ENCODE measurements at places on chromosomes 6 and 20.
A peak's percentile ranks its signal among the peaks of the same experiment; 100 is the strongest.

DNA sequence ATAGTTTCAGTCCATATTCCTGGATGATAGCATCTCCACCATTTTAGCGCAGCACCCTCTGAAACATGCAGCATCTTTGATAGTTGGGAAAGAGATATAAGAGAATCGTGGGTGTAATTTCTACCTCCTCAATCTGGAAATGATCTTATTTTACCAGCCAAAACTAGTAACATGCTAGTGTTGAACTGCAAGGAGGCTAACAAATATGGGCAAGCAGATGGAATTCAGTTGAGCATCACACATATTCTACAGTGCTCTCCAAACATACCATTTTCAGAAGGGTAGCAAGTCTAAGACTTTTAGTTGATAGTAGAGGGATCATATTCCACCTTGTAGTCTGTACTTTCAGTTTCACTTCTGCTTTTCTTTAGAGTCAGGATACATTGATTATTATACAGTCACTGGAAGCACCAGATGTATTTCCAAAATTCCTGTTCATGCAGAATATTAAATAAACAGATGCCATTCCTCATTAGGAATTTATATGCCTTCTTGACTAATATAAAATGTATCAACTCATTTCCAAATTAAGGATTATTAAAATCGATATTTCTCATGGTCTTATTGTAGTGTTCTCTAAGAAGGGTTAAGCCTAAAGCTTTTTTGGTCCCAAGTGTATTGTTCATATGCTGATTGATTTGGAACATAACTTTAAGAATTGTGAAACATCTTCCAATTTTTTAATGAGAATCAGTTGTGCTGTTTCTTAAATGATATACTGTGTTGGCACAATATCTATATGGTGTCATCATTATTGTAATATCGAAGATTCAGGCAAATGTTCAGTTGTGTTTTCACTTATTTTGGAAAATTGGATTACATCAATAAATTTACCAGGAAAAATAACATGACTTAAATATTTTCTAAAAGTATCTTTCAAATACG is 362.0 kb downstream of the CENPW start:
- H3K4me1 ChIP-seq, result no peaks in the 10 kb centered on the region
- no peak for DNase-seq
- H3K27me3 ChIP-seq, result no peaks in the 10 kb centered on the region
- no peak overlapping the region for H3K4me3 ChIP-seq

- peak overlapping the region; percentile 76 for H3K4me3 ChIP-seq
- H3K4me1 ChIP-seq, result no peaks in the 10 kb centered on the region
- no peak for DNase-seq
- H3K27ac ChIP-seq, result peak overlapping the region; percentile 90
- H3K27me3 ChIP-seq, result no peaks in the 10 kb centered on the region
Observed at GRCh38 chr6:89146718-89147700, 1.2 kb downstream of the PM20D2 start.

- no peak overlapping the region for H3K4me3 ChIP-seq
- no peaks in the 10 kb centered on the region for H3K4me1 ChIP-seq
- DNase-seq, result no peak
- no peaks in the 10 kb centered on the region for H3K27me3 ChIP-seq
Observed at GRCh38 chr6:157120534-157121232, 202.6 kb downstream of the TMEM242 start.

- no peaks in the 10 kb centered on the region for H3K27me3 ChIP-seq
- no peak overlapping the region for H3K4me3 ChIP-seq
- H3K36me3 ChIP-seq, result no peaks in the 10 kb centered on the region
- H3K4me1 ChIP-seq, result peaks cover 10% of the 10 kb centered on the region
- no peak overlapping the region for H3K27ac ChIP-seq
Observed at GRCh38 chr20:54340667-54341081, 132.8 kb downstream of the PFDN4 start.

GRCh38 chr20:62715201-62715600 is 6.6 kb downstream of the NTSR1 start:
- H3K27ac ChIP-seq, result peak overlapping the region; percentile 55
- H3K4me3 ChIP-seq, result no peak overlapping the region
- H3K4me1 ChIP-seq, result no peaks in the 10 kb centered on the region
- peaks cover 30% of the 10 kb centered on the region for H3K27me3 ChIP-seq
- no peaks in the 10 kb centered on the region for H3K36me3 ChIP-seq

DNA sequence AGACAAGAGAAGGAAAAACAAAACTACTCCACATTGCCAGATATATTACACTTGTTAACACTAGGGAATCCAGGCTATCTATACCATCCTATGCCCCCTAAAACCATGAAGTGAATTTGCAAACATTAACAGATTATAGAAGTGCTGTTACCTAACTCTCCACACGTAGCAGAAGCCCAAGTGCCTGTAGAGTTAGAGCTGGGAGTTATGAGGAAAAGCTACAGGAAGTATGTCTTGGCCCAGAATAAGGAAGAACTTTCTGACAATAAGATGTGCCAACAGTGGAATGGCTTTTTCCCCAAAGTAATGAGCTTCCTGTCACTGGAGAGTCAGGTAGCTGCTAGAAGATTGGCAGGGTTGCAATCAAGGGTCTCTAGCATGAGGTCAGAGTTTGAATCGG is 32.5 kb downstream of the ADGRG6 start:
- H3K27me3 ChIP-seq, result no peaks in the 10 kb centered on the region
- H3K36me3 ChIP-seq, result no peaks in the 10 kb centered on the region
- H3K4me3 ChIP-seq, result no peak overlapping the region
- DNase-seq, result no peak
- no peak overlapping the region for H3K27ac ChIP-seq
- H3K4me1 ChIP-seq, result no peaks in the 10 kb centered on the region

GRCh38 chr20:38730167-38730988 is 6.1 kb downstream of the SLC32A1 start:
- peak overlapping the region; percentile 32 for H3K4me3 ChIP-seq
- H3K27ac ChIP-seq, result no peak overlapping the region
- DNase-seq, result peak; percentile 25

DNA sequence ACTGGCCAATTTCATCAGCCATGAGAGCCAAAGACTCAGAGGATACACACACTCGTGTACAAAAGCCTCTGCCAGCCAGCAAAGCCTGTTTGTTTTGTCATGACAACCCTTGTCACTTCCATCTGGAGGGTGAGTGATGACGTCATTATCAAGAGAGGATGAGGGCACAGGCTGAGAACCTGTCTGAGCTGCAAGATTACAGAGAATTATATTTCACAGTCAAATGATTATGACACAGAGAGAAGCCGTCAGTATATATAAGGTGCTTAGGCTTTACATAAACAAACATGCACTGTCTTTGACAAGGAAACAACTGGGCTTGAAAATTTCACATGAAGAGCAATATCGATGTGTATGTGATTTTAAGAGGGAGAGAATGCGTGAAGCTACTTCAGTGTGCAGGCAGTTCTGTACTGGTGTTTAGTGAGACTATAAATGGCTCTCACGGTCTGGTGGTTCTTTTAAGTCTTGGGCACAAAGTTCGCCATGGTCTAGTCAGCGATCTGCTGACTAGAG is 36.5 kb upstream of the BCLAF1 start:
- no peak overlapping the region for H3K4me3 ChIP-seq
- no peaks in the 10 kb centered on the region for H3K36me3 ChIP-seq
- peaks cover 9% of the 10 kb centered on the region for H3K4me1 ChIP-seq
- no peak overlapping the region for H3K27ac ChIP-seq

DNA sequence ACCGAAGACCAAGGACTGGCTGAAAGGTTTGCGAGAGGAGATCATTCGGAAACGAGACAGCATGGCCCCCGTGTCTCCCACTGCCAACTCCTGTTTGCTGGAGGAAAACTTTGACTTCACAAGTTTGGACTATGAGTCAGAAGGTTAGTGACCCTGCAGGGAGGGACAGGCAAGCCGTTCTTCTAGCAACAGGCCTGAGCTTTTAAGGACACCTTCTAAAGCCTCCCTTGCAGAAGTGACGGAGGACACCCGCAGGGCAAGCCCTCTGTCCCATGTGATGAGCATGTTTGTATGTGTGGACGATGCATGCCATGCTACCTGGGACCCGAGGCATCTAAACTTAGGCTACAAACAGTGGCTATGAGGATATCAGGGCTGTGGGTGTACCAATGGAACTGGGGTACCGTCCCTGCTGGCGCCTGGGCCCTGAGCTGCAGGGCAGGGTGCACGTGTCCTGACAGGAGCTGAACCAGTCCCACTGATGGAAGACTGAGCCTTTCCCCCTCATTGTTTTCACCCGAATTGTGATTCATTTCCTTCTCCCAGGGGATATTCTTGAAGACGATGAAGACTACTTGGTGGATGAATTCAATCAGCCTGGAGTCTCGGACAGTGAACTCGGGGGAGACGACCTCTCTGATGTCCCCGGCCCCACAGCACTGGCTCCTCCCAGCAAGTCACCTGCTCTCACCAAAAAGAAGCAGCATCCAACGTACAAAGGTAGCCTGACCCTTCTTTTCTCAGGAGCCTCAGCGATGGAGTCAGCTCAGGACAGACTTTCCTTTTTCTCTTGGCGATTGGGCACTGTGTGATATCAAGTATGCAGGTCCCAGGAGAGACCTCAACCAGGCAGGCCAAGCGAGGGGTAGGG is 84.4 kb downstream of the SERAC1 start:
- no peak for DNase-seq
- no peaks in the 10 kb centered on the region for H3K27me3 ChIP-seq
- H3K4me1 ChIP-seq, result peaks cover 3% of the 10 kb centered on the region
- H3K36me3 ChIP-seq, result no peaks in the 10 kb centered on the region
- no peak overlapping the region for H3K27ac ChIP-seq

- H3K27me3 ChIP-seq, result no peaks in the 10 kb centered on the region
- no peaks in the 10 kb centered on the region for H3K36me3 ChIP-seq
- DNase-seq, result no peak
- no peak overlapping the region for H3K27ac ChIP-seq
- H3K4me3 ChIP-seq, result no peak overlapping the region
- no peaks in the 10 kb centered on the region for H3K4me1 ChIP-seq
Observed at GRCh38 chr6:24982231-24982630, 46.5 kb upstream of the RIPOR2 start.

DNA sequence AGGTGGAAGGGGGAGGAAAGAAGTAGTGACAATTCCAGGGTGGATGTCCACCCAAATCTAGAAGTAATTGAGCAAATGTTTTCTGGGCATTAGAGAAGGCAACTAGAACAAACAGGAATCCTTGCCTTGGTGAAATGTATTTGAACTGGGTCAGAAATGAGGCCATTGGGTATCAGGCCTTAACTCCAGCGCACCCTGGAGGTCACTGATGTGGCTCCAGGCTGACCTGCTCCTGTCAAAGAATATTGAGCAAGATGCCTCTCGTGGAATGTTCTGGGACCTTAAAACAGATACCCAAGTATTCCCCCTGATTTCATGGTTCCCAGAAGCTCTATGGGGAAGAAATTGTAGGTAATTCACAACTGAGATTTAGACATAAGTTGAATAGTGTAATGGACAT is 6.9 kb downstream of the HLA-DPB1 start:
- H3K27ac ChIP-seq, result no peak overlapping the region
- DNase-seq, result peak; percentile 35
- H3K27me3 ChIP-seq, result peaks cover 13% of the 10 kb centered on the region
- H3K4me3 ChIP-seq, result no peak overlapping the region

DNA sequence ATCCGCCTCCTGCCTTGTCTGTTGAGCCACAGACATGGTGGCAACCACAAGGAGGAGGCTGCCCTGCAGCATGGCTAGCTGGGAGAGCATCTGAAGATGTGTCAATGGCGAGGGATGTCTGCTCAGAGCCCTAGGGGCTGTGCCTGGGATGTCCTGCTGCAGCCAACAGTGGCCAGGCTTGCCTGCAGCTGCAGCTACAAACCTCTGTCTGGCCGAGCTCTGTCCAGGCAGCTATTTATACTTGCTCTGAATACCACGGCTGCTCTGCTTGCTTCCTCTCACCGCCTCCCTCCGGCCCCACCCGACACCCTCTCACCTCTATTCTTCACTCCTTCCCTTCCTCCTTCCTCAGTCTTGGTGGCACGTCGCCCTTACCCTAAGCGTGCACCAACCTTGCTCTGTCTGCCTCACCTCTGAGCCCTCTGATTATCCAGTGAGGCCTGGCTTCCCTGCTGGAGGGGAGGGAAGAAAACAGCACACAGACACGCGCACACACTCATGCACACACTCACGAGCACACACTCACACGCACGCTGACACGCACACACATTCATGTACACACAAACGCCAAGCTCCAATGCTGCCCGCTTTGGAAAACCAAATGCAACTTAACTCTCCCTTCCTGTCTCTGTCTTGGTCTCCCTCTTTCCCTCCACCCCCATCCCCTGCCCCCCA is at the start of gene ANGPT4:
Gene ANGPT4 (minus strand): TSS at position 210 of the 675 bp plus-strand sequence. CDS start 120 bp downstream, at position 90.
- H3K27ac ChIP-seq, result no peak within 1 kb of the TSS
- H3K4me3 ChIP-seq, result no peak within 1 kb of the TSS
- H3K36me3 ChIP-seq, result no peaks in the 10 kb centered on the region
- no peak for DNase-seq

GRCh38 chr6:28203201-28203600 is 21.9 kb upstream of the ZSCAN9 start:
- H3K36me3 ChIP-seq, result no peaks in the 10 kb centered on the region
- DNase-seq, result no peak
- peaks cover 65% of the 10 kb centered on the region for H3K27me3 ChIP-seq
- H3K27ac ChIP-seq, result no peak overlapping the region
- H3K4me1 ChIP-seq, result peaks cover 4% of the 10 kb centered on the region
- H3K4me3 ChIP-seq, result no peak overlapping the region

DNA sequence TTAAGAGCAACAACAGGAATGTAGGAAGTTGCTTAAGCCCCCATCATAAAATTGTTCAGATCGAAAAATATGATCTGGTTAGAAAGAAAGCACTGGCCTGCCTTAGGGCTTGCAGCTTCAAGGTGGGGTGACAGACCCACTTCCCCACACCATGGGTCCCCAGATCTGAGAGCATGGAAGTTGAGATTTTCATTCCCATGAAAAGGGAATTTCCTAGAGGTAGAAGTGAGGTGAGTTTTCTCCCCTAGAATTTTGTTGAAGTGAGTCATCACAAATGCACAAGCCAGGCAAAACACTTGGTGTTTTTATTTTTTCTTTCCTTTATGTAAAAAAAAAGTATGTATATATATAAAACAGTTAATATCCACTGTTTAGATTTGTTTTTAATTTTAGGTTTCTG is 213.6 kb upstream of the SUPT3H start:
- H3K4me1 ChIP-seq, result no peaks in the 10 kb centered on the region
- H3K36me3 ChIP-seq, result no peaks in the 10 kb centered on the region
- DNase-seq, result no peak
- no peaks in the 10 kb centered on the region for H3K27me3 ChIP-seq
- H3K4me3 ChIP-seq, result no peak overlapping the region
- H3K27ac ChIP-seq, result peak overlapping the region; percentile 37

DNA sequence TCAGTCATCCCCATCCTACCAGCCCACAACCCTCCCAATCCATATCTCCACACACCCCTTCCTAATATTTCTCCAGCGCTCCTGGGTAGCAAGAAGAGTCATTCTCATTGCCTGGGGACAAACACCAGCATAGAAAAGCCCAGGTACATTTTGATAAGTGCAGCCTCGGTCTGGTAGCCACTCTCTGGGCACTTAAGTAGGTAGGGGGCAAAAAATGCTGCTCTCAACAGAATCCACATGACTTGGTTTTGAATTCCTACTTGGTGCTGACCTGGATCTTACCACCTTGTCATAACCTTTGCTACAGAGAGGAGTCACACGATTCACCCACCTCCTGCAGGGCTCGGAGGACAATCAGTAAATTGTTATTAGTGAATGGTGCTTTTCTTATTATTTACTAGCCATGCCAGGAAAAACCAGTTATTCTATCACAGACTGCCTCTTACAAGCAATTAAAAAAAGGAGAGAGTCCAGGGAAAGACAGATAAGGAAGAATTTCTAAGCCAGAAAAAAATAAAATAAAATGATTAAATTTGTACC is 249.1 kb downstream of the LY86 start:
- no peak overlapping the region for H3K4me3 ChIP-seq
- H3K27ac ChIP-seq, result no peak overlapping the region
- H3K4me1 ChIP-seq, result no peaks in the 10 kb centered on the region
- H3K36me3 ChIP-seq, result no peaks in the 10 kb centered on the region
- no peak for DNase-seq
